ENCODE measurements at places on chromosomes 6 and 20.

GRCh38 chr6:34096814-34097213 lies 49.1 kb downstream of the GRM4 start:
- DNase-seq: no peak

DNA sequence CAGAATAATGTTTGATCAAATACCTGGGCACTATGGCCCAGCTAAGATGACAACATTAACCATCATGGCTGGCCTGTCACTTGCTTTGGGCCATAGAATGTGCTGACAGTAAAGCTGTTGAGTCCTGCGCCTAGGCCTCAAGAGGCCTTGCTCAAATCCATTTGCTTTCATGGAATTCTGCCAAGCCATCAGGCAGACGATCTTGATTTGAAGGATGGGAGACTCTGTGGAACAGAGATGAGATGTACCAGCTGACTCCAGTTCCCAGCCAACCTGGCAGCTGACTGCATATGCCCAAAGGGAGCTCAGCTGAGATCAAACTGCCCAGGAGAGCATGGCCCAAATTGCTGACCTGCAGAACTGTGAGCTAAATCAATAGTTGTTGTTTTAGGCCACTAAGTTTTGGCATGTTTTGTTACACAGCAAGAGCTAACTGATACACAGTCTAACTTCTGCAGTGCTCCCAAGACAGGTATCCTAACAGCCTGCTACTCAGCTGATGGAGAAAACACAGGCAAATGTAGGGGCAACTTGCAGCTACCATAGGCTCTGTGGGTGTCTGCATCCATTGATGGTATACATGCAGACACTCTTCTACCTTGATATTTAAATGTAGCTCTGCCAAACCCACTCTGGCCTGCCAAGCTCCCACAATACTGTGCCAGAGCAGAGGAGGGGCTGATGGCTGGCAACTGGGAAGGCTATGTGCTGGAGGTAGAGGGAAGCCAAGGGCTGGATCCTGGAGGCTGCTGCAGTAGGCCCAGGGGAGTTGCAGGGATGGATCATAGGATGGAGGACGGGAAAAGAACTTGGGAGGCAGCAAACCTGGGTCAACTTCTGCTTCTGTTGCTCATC lies 55.2 kb upstream of the RNF24 start:
- DNase-seq: no peak

- no peak for DNase-seq
These were observed 276.7 kb downstream of the PLCB1 start for GRCh38 chr20:8408587-8409307.

DNA sequence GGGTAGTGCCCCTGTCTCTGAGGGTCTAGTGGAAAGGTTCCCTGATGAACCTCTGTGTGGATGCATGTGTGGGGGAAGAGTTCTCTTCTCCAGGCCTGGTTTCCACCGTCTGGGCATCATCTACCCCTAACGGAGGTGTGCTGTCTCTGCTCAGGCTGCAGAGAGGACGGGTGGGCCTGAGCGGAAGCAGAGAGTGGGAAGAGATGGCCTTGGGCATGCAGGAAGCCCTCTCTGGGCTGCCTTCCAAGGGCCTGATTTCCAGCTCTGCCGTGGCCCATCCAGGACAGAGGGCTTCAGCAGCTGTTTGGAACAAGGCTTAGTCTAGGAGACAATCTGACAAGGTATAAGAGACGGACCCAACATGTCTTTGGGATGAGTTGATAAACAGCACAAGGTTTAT lies 220.1 kb upstream of the DTNBP1 start:
- DNase-seq: no peak

DNA sequence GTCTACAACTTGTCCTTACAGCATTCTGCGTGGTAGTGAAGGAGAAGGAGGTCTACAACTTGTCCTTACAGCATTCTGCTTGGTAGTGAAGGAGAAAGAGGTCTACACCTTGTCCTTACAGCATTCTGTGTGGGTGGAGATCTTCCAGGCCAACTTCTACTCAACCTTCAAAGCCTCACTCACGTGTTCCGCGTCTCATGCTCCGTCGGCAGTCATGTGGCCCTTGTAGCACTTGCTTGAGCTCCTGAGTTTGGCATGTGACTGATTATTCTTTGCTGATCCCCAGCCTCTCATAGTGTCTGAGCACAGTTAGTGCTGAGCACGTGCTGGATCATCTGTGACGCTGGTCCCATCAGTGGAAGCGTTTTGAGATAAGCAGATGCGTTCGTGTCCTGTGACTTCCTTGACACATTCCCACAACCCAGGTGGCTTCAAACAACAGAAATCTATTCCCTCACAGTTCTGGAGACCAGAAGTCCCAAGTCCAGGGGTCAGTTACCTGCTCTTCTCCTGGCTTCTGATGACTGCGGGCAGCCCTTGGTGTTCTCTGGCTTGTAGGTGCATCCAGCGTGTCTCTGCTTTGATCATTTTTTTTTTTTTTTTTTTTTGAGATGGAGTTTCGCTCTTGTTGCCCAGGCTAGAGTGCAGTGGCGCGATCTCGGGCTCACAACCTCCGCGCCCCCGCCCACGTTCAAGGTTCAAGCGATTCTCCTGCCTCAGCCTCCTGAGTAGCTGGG lies 2.6 kb downstream of the SS18L1 start:
- no peak for DNase-seq

- DNase-seq: no peak
These were observed 275.0 kb upstream of the SPTLC3 start for GRCh38 chr20:12733811-12734210.

DNA sequence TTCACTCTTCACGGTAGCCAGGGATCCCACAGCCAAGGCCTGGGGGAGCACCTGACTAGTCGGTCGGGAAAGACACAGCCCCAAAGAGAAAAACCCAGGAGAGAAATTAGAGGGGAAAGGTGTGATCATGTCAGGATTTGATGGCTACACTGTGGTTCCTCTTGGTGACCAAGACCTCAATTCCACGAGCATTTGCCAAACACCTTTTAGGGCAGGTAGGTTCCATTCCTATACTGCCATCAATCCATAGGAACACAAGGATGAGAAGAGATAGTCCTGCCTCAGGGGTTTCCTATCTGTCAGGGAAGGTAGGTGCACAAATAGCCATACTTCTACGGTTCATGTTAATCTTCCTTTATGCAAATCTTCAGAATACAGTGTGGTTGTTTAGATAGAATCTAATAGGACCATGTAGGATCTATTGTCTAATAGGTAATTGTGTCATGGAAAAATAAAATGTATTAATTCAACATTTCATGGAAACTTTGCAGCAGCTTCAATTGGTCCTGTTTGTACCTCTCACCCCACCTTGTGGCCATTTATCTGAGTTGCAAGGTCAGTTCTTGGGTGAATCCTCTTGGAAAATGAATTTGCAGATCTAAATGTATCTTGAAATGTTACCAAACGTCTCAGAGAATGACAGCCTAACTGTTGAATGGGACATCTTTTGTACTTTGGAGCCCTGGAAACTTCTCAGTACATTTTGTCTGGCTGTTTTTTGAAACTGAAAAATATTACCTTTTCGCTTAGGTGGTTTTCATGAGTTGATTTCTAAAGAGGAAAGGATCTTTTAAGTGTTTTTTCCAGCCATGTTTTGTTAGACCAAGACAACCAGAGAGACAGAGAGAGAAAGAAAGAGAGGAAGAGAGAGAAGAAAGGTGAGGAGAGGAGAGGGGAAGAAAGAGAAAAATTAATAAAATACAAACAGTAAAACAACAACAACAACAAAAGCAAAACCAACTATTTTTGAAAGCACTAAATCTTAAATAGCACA lies 33.7 kb upstream of the IYD start:
- DNase-seq: peak; percentile 28

DNA sequence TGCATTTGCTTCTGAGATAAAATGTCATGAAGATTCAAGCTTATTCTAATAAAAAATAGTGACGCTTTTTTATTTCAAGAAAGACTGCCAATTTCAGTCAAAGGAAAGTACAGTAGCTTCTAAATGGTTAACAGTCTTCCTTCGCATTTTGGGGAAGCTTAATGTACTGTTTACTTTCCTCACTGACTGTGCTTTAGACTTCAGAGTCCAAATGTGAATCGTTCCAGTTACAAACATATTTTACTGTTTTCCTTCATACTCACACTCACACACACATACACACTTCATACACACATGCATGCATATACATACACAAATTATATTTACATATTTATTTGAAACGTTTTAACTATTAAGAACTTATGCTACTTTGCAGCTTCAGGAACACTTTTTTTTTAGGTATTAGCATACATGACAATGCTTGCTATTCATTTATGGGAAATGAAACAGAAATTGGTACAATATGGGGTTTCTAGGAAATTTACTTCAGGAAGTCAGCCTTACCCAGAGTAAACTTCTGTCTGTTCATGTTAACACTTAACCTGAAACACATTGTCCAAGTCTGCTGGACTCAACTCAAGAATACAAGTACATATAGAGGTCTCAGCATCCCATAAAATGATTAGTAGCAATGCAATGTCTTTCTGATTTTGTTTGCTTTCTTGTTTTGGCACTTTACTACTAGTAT lies 145.4 kb downstream of the RPS12 start:
- no peak for DNase-seq

GRCh38 chr20:23664954-23665353 lies 23.9 kb downstream of the CST4 start:
- DNase-seq: no peak

GRCh38 chr6:161736781-161737292 lies 463.0 kb upstream of the AGPAT4 start:
- no peak for DNase-seq

- DNase-seq: no peak
These were observed 8.8 kb upstream of the PIM1 start for GRCh38 chr6:37160922-37161778.

GRCh38 chr20:46311039-46311650 lies 2.8 kb upstream of the CDH22 start:
- DNase-seq: no peak

GRCh38 chr6:108561742-108562502 lies 1.2 kb downstream of the FOXO3 start:
- DNase-seq: no peak

DNA sequence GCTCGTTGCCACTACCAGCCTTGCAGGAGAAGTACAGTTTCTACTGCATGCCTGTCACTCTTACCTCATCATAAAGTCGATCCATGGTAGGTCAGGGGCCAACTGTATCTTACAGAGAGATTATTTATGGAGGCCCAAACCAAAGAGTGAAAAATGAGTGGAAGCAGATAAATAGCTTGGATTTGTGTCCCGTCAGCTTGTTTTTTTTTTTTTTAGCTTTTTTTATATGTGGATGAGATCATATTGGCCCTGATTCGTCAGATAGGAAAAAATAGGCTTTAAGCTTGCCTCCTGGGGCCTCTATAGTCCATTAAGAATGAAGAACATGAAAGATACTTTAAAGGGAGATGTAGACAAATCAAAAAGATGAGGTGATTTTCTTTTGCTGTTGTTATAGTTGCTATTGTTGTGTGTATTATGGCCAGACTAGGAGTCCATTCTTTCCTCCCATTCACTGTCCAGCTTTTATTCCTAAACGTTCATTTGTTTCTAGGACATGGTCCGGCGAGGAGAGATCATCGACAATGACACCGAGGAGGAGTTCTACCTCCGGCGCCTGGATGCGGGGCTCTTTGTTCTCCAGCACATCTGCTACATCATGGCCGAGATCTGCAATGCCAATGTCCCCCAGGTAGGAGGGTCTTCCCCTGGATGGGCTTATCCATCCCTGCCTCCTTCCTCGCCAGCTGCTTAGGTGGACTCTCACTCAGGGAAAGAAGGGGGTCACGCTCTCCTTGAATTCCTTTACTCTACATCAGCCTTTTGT lies 43.3 kb upstream of the VSTM2L start:
- DNase-seq: no peak

DNA sequence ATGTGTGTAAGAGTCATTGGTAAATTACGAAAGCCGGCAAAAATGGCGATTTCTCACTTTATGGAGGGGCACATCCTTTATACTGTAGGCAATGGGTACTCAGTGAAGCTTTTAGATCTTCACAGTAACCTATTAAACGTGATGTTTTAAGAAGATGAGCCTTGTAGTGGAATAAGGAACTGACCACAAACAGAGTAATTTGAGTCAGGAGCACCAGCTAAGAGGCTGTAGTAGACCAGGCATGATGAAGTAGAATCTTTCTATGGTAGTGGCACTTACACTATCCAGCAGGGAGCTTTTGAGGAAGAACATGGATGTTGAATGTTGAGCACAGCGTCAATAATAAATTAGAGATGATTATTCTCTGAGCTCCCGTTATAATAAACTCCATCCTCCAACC lies 65.9 kb downstream of the HIVEP2 start:
- DNase-seq: no peak

DNA sequence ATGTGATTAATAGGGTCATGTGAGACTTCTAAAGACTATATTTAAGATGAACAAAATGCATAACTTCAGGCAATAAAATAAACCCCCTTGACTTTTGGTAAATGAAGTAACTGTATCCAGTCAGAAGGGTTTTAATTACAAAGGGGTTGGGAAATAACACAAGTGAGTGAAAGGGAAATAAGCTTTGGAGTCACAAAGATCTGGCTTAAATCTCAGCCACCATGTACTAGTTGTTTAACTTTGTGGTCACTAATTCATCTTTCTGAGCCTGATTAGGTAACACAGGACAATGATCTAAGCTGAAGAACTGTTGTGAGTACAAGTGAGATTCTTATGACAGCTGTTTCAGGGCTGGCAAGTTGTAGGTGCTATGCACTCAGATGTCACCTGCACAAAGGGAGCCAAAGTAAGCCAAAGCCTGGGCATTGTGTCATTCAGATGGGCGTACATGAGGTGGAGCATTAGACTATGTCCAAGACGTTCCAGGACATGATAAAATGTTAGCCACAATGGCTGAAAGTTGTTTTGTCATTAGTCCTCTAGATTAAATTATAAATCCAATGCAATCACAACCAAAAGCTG lies 13.8 kb downstream of the TOMM34 start:
- DNase-seq: no peak

GRCh38 chr6:55212156-55212555 lies 37.8 kb downstream of the HCRTR2 start:
- DNase-seq: no peak

- no peak for DNase-seq
These were observed 26.7 kb upstream of the NOL4L start for GRCh38 chr20:32611868-32612267.

- no peak for DNase-seq
These were observed 85.5 kb upstream of the C20orf144 start for GRCh38 chr20:33576432-33577125.

GRCh38 chr6:126170978-126171382 lies 168.9 kb upstream of the CENPW start:
- peak; percentile 16 for DNase-seq

DNA sequence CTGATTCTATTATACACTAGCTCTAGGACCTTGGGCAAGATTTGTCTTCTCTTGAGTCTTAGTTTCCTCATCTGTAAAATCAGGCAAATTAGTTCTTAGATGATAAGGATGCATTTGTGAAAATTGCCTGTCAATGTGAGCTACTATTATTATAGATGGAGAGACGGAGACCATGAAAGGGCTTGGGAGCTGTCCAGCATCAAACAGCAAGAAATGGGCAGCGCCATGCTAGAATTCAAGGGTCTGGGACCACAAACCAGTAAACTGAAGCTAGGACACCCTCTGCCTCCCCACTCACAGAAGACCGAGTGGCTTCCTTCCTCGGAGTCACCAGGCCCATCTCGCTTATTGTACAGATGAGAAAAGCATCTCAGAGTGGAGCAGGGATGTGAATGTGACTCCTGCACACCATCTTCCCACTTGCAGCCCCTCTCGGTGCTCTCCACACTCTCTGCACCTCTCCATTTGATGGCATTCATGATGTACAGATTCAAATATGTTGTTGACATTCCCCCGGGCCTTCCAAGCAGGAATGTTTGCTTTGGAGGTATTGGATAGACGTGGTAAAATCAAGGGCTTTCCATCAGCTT lies 24.1 kb upstream of the BPIFA3 start:
- DNase-seq: no peak

Measured in stimulated activated naive CD8-positive, alpha-beta T cell treated with anti-CD3 and anti-CD28 coated beads, Interleukin-15, Interleukin-2, amounts not matched to agents 100 U/mL and 50 U/mL, for 24 hours (primary cell).